Activated CD4-positive, alpha-beta memory T cell treated with anti-CD3 and anti-CD28 coated beads, Interleukin-2, amount 10 ng/mL, durations not matched to agents 7 days and 5 days (primary cell): ENCODE measurements at places on chromosomes 3 and 15. TPM values are rescaled to one million over a fixed set of nuclear protein-coding genes. Genes with fewer than 3 reads are reported as not detected.

The FANCD2OS gene
- not detected for total RNA-seq

The ACSBG1 gene
- total RNA-seq = not detected

The CHRD gene
- total RNA-seq = not detected

The IGSF11 gene
- 0.38 TPM for total RNA-seq

The SAMMSON gene
- total RNA-seq = not detected

The MAP6D1 gene
- total RNA-seq = not detected

The MCCC1 gene
- 23.5 TPM for total RNA-seq

The WDR49 gene
- total RNA-seq = not detected

The GP9 gene
- total RNA-seq = not detected

The SLC6A1 gene
- not detected for total RNA-seq

The KATNBL1 gene
- 42.1 TPM for total RNA-seq

The SLC26A6 gene
- total RNA-seq = 56.0 TPM

The HYAL1 gene
- total RNA-seq = 0.28 TPM

The POTEB3 gene
- not detected for total RNA-seq

The MCTP2 gene
- 46.7 TPM for total RNA-seq

The ISY1 gene
- total RNA-seq = 66.2 TPM

The GRAMD1C gene
- 0.48 TPM for total RNA-seq

The CCDC13 gene
- total RNA-seq = 0.63 TPM

The KCNMB2 gene
- not detected for total RNA-seq

The IL17RB gene
- 62.4 TPM for total RNA-seq

The ACTC1 gene
- total RNA-seq = not detected

The APBA2 gene
- 0.93 TPM for total RNA-seq

The ROPN1B gene
- total RNA-seq = not detected

The ITIH4 gene
- total RNA-seq = 16.2 TPM

The GPD1L gene
- total RNA-seq = 19.5 TPM

The ADCY5 gene
- total RNA-seq = not detected

The GCSAM gene
- 19.9 TPM for total RNA-seq

The ITIH1 gene
- total RNA-seq = not detected

The SLC28A2 gene
- not detected for total RNA-seq

The SAMD7 gene
- not detected for total RNA-seq

The SI gene
- not detected for total RNA-seq

The NLGN1 gene
- not detected for total RNA-seq

The POLG gene
- total RNA-seq = 106 TPM

The RBPMS2 gene
- total RNA-seq = not detected

The THAP10 gene
- 0.15 TPM for total RNA-seq

The CCR2 gene
- total RNA-seq = 174 TPM

The ZIC1 gene
- total RNA-seq = not detected

The REC114 gene
- total RNA-seq = not detected

The EFCC1 gene
- total RNA-seq = not detected

The NOX5 gene
- not detected for total RNA-seq

The TRPM1 gene
- not detected for total RNA-seq

The ABI3BP gene
- not detected for total RNA-seq

The ABCF3 gene
- total RNA-seq = 60.1 TPM

The CCDC39 gene
- total RNA-seq = not detected

The GOLGA8M gene
- total RNA-seq = 2.2 TPM

The RASL12 gene
- not detected for total RNA-seq

The VPS8 gene
- 60.8 TPM for total RNA-seq
